ENCODE measurements at places on chromosomes 5 and 9. TPM values are rescaled to one million over a fixed set of nuclear protein-coding genes. Genes with fewer than 3 reads are reported as not detected.

- no peak for DNase-seq
Observed at GRCh38 chr9:127004946-127005769, 90.6 kb downstream of the RALGPS1 start.

The CDX1 gene
- total RNA-seq = not detected

The SH3TC2 gene
- 16.7 TPM for total RNA-seq

- DNase-seq = no peak
Observed at GRCh38 chr9:135619599-135619886, 19.8 kb downstream of the GLT6D1 start.

The KLF4 gene
- 32.4 TPM for total RNA-seq

- no peak for DNase-seq
Observed at GRCh38 chr9:124054582-124055227, 43.1 kb downstream of the LHX2 start.

DNA sequence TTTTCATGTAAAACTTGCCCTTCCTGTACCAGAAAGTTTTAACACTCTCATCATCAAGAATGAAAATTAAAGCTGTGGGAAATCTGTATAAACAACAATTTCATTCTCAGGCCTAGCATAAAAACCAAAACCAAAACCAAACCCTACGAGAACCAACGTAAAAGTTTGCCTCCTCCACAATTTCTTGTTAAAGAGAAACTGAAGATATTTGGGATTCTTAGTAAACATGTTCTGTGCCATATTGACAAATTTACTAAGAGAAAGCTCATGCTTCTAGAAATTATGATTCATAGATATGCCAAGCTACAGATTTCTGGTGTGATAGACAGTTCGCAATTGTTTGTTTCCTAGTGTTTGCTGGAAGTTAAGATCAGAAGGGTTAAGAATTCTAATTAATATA lies 801.0 kb upstream of the NUDT12 start:
- no peak for DNase-seq

The WNT8A gene
- total RNA-seq = not detected
